ENCODE measurements at places on chromosomes 2 and 18.

GRCh38 chr2:73268830-73269685 lies 15.2 kb downstream of the FBXO41 start:
- no peak for DNase-seq

DNA sequence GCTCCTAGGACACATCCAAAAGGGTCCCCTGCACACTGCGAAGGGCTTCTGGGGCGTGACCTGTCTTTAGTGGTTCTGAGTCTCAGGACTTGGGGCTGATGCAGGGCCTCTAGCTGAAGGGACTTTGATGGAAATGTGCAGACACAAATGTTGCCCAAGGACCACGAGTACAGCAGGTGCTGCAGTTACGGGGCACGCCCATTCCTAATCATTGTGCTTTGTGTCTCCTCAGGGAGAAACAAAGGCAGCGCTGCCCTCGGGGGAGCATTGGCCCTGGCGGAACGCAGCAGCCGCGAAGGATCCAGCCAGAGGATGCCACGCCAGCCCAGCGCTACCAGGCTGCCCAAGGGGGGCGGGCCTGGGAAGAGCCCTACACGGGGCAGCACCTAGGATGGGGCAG lies 8.0 kb downstream of the TUBA3E start:
- no peak for DNase-seq

GRCh38 chr2:8551622-8552074 lies 130.2 kb upstream of the ID2 start:
- DNase-seq, result no peak

GRCh38 chr2:150219861-150220260 lies 267.6 kb downstream of the RND3 start:
- no peak for DNase-seq

DNA sequence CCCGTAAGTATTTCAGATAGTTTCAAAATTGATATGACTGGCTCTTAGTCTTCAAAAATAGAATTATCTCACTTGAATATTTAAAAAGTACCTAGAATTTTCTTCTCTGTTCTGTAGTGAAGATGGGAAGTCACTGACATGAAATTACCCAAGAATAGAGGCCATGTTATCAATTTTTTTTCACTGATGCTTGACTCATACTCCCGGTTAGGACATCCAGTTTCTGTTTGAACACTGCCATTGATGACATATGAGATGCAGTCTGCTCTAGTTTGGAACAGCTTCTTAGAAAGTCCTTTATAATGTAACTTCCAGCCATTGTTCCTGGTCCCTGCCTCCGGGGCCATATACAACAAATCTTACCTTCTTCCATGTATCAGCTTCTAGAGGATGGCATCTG lies 26.0 kb downstream of the MAP3K20 start:
- DNase-seq, result no peak

GRCh38 chr2:118670276-118670675 lies 177.2 kb downstream of the EN1 start:
- peak; percentile 37 for DNase-seq

DNA sequence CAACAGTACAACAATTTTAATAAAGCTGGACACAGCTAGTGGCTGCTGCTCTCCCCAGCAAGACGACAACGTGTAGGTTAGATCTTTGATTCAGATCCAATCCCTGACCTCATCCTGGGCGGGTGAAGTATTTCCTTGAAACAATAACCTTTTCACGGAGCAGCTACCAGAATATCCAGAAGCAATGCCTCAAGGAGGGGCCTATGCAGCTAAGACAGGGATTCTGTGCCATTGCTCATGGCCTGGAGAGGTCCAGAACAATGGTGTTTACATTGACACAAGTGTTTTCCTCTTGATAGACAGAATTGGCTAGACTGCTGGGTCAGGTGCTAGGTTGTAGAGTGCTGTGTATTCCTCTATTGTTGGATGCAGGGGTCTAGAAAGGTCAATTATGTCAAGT lies 520.1 kb downstream of the BCL11A start:
- no peak for DNase-seq

DNA sequence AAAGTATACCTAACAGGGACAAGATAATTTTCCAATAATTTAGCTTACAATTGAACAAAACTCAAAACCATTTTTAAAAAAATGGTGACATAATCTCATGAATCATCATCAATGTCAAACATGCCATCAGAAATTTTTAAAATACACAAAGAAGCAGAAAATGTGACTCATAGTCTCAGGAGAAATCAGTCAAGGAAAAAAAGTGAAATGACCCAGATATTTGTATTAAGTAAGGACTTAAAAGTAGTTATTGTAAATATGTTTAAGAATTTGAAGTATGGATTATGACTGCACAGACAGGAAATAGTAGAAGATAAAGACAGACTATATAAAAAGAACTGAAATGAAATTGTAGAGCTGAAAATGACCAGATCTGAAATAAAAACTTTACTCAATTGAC lies 473.9 kb upstream of the SYT4 start:
- DNase-seq, result no peak

DNA sequence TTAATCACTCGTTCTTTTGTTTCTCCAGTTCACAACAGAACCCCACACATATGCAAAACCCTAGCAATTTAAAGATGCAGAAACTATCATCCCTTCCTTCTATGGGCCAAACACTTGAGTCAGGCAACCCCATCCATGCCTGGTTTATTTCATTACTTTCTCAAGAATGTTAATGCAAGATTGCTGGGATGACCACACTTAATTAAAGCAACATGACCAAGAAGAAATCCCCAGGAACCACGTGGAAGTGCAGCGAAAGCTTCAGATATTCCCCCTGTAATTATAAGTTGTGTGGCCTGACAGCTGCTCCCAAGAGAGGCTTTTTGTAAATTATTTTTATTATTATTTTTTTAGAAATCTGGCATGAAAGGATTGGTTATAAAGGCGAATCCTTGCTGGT lies 246.2 kb upstream of the ID2 start:
- peak; percentile 74 for DNase-seq
